NCI-H345 (cell line): ENCODE measurements at places on chromosomes 2 and 18.

GRCh38 chr2:107072150-107072940, 186.4 kb upstream of the ST6GAL2 start:
- no peak for DNase-seq

- DNase-seq = no peak
Observed at GRCh38 chr18:48924630-48925490, 25.9 kb downstream of the SMAD7 start.

DNA sequence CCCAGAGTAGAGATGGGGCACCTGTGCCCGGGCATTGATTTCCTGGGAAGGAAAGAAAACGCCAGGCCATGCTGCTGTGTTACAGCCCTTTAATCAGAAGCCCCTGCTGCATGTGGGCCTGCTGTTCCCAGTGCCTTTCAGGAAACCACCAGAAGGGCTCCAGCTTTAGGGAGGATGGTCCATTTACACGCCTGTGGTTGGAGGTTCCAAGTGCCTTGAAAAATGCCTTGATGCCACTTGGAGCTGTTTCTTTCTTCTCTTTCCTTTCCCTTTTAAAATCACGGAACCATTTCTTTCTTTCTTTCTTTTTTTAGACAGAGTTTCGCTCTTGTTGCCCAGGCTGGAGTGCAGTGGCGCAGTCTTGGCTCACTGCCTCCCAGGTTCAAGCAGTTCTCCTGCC, 60.5 kb downstream of the AGAP1 start:
- no peak for DNase-seq

- DNase-seq = no peak
Observed at GRCh38 chr18:48151421-48152065, 221.1 kb upstream of the SMAD2 start.

GRCh38 chr2:70442301-70443077, 111.1 kb downstream of the TGFA start:
- DNase-seq = no peak

DNA sequence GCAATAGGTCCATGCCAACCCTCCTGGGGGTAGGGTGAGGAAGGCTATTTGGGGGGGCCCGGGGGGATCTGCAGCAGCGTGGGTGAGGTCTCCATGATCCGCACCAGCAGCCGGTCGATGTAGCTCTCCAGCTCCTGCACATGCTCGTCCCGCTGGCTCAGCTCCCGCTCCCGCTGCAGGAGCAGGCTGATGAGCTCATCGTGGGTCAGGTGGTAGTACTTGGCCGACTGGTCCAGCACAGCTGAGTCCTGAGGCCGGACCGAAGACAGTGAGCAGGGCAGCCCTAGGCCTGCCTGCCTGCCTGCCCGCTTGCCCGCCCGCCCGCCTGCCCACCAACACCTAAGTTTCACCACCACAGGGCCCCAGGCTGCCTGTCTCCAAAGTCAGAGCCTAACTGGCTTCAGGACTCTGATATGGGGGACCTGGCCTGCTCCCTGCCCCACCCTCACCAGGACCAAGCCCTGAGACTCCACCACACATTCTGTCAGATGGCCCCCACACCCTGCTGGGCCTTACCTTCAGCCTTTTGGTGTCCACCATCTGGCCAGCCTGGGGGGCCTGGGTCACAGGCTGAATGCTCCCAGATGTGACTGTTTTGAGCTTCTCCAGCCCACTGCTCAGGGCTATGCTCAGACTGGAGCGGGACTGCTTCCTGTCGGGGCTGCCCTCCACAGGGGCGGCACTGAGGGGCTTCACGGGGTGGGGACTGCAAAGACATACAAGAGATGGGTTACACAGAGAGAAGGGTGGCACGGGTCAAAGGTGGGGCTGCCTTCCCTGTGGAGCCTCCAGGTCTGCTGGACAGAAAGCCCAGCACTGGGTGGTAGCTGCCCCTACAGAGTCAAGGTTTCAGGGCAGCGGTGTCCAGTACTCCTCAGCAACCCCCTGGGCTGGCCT, 4.2 kb upstream of the SFXN5 start:
- no peak for DNase-seq

- no peak for DNase-seq
Observed at GRCh38 chr2:69279931-69280681, 106.9 kb downstream of the GFPT1 start.

- DNase-seq = no peak
Observed at GRCh38 chr18:63307551-63308200, 11.9 kb downstream of the BCL2 start.

GRCh38 chr2:38076152-38076709, 280 bp upstream of the CYP1B1 start:
- peak; percentile 76 for DNase-seq

DNA sequence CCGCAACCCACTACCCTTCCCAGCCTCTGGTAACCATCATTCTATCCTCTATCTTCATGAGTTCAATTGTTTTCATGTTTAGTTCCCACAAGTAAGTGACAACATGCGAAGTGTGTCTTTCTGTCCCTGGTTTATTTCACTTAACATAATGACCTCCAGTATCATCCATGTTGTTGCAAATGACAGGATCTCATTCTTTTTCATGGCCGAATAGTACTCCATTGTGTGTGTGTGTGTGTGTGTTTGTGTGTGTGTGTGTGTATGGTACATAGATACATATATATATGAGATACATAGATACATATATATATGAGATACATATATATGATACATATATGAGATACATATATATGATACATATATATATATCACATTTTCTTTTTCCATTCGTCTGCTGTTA, 196.3 kb upstream of the STK17B start:
- DNase-seq = no peak

GRCh38 chr18:26040051-26040656, 50.3 kb downstream of the SS18 start:
- no peak for DNase-seq

DNA sequence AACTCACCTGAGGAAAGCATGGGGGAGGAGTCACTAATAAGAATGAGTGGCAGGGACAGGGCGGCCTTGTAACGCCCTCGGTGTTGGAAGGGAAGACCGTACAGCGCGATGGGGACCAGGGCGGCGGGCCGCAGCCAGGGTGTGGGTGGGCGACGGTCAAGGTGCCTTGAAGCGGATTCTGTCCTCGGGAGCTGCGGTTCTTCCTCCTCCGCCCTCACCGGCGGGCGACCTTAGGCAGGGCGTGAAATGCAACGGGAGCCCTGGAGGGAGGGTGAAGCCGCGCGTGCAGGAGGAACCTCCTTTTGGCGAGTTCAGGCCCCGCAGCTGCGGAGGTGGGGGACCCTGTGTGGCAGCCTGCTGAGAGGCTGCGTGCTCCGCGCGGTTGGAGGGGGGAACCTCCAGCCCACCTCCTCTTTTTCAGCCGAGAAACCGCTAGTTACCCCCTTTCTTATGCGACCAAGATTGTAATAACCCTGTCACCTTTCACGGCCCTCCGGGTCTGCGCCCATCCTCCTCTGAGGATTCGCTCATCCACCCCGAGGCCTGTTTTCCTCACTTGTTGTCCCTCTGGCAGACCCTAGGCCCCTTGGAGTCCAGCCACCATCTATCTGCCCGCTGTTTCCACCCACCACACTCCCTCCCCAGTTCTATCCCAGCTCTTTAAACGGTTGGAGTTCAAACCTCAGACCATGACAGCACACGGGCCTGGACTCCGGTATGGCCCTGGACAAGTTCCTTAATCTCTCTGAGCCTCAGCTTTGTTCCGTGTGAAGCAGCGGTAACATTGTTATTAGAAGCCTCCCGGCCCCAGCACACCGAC, 823 bp upstream of the RNU2-63P start:
- DNase-seq = peak; percentile 66

- no peak for DNase-seq
Observed at GRCh38 chr2:235966396-235966795, 201.8 kb downstream of the GBX2 start.

- no peak for DNase-seq
Observed at GRCh38 chr2:6812857-6813530, 52.7 kb downstream of the CMPK2 start.

DNA sequence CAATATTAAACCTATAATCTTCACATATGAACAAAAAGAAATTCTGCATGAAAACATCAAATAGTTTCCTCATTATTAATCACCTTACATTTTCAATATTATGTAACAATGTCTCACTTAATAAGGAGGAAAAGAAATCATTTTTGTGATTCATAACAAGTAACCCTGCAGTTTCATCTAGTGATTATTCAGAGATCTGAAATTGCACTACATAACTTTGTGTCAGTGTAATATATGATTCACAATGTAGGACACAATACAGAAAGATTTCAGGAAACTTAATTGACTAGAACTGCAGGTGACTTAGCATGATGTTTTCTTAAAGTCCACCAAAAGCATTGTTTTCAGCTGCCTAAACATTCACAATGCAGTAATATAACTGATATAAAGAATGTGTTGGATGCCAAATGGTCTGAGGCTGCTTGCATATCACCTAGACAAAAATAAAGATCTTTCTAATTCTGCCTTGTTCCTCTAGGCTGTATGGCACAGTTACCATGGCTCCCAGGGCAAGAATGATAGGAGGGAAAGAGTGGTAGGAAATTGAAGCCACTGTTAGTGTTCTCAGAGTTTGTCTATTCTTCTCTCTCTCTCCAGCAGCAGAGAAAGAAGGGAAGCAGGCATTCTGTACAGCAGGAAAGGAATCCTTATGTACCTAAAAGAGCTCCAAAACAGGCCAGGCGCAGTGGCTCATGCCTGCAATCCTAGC, 366.6 kb downstream of the FSIP2 start:
- DNase-seq = no peak

- DNase-seq = no peak
Observed at GRCh38 chr2:85170938-85171475, 37.8 kb downstream of the TCF7L1 start.

GRCh38 chr2:206442833-206443734, at the start of gene ADAM23:
Gene ADAM23, plus strand, starts transcription at chr2:206443532. Its CDS starts 335 bp downstream, at chr2:206443867.
- peak; percentile 90 for DNase-seq

GRCh38 chr2:159939946-159940345, 122.5 kb downstream of the PLA2R1 start:
- DNase-seq = peak; percentile 27

- no peak for DNase-seq
Observed at GRCh38 chr2:143225931-143226330, 96.7 kb downstream of the ARHGAP15 start.

GRCh38 chr18:24799720-24800119, 339.3 kb downstream of the HRH4 start:
- DNase-seq = no peak

DNA sequence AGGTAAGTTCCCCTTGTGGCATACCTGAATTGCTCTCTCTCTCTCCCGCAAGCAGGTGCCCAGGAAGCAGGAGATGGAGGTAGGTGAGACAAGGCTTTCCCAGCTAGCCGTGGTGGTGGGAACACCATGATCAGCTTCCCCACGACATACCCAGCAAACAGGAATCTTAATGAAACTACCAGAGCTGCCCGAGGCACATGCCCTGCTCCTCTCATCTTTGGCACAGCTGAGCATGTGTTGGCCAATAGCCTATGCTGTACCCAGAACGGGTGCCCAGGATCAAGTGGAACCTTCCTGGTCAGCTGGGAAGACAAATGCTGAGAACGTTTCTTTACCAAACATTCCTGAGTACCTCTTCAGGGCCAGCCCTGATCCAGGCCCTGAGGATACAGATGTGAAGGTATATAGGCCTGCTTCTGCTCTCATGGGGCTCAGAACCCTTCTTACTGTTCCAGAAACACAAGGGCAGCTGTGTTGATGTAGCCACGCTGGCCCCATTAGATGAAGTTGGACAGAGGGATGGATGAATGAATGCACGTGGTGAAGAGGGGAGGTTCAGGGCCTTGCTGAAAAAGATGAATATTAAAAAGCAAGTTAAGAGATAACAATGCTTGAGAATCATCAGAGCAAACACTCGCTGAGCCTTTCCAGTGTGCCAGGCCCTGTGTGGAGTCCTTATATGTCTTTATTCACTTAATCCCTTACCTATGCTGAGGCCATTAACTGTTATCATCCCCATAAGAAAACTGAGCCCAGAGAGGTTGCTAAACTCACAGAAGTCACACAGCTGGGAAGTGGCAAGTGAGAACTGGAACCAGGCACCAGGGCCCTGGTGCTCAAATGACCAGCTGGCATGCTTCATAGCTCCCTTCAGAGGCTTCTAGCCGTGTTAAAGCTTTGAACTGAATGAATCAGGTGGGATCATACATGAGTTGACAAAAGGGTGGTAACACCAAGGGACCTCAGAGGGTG, 68.8 kb upstream of the TMEM247 start:
- DNase-seq = no peak

DNA sequence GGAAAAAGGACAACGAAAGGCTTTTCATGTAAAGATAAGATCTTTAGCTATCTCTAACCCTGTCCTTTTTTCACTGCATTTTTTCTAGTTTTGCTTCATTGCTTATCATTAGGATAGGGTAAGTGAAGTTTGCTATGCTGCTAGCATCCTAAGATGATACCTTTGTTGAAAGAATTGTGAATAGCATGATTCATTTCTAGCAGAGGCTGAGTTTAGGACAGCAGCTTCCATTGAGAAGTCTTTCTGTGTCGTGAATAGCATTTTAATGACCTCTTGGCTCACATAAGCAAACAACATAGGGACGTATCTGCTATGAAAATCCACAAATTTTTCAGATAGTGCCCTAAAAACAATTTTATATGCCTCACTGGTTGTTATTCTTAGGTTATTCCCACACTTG, 36.4 kb upstream of the GAREM2 start:
- no peak for DNase-seq

DNA sequence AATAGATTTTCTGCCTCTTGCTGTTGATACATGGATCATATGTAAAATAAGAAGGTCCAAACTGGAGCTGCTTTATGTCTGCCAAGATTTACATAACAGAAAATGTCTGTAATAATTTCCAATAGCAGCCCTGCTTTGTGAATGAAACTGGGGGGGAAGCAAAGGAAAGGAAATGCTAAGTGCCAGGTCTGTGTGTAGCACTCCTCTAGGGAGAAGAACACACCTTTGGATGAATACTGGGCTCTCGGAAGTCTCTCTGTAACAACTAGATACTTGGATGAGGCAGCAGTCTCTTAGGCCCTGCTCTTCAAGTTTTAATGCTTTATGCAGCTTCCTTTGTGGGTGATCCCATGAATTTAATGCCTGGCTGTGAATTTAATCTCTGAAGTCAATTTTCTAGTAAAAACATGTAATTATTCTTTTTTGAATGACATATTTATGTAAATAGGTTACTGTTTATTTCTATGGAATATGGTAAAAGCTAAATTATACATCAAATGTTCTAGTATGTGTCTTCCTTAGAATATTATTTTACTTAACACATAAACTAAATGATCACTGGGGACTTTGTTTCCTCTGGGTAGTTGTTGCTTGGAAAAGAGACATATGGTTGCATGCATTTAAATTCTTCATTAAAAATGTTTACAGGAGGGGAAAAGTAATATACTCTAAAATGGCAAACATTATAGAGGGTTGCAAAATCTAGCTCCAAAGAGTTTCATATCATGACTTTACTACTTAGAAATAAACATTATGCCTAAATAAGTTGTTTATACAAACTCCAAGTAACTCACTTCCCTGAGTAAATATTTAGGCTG, 336.6 kb upstream of the CWC22 start:
- no peak for DNase-seq

- DNase-seq = peak; percentile 66
Observed at GRCh38 chr2:176653479-176654443, 384.5 kb downstream of the MTX2 start.

- peak; percentile 35 for DNase-seq
Observed at GRCh38 chr18:61556862-61557261, 223.6 kb downstream of the CDH20 start.
